ENCODE measurements at places on chromosomes 2 and 18.

GRCh38 chr18:199214-199613 lies 40.9 kb downstream of the USP14 start:
- DNase-seq = no peak
- H3K27ac ChIP-seq = no peak overlapping the region
- peaks cover 32% of the 10 kb centered on the region for H3K36me3 ChIP-seq
- no peaks in the 10 kb centered on the region for H3K27me3 ChIP-seq
- H3K4me3 ChIP-seq = no peak overlapping the region

GRCh38 chr2:38655441-38655840 lies 10.5 kb upstream of the GALM start:
- no peaks in the 10 kb centered on the region for H3K4me1 ChIP-seq
- no peak overlapping the region for H3K4me3 ChIP-seq
- no peaks in the 10 kb centered on the region for H3K36me3 ChIP-seq
- H3K27ac ChIP-seq = no peak overlapping the region
- DNase-seq = no peak

DNA sequence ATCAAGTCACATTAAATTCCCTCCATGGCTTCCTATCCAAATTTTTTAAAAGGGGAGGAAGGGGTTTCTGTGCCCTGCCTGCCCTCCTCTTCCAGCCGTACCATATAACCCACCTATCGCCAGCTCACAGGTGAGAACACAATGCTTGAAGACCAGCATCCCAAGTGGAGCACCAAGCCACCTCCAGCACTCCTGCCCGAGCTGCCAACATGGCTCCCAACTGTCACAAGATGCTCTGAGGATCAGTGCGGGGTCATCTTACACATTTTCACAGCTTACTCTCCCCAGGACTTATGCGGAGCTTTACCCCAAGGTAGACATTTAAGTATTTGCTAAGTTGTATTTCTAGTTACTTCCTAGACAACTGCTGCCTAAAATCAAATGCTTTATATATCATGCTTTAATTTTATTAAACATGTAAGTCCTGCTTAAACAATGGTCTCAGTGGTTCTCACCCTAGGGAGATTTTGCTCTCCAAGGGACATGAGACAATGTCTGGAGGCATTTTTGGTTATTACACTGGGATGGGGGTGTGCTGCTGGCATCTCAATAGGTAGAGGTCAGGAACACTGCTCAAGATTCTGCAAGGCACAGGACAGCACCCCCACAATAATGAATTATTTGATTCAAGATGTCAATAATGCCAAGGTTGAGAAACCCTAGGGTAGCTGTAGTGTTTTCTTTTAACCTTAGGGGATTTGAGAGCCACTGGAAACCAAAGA lies 45.8 kb downstream of the SF3B1 start:
- no peaks in the 10 kb centered on the region for H3K4me1 ChIP-seq
- H3K27ac ChIP-seq = no peak overlapping the region
- peaks cover 7% of the 10 kb centered on the region for H3K36me3 ChIP-seq
- no peak for DNase-seq
- H3K27me3 ChIP-seq = no peaks in the 10 kb centered on the region
- no peak overlapping the region for H3K4me3 ChIP-seq

DNA sequence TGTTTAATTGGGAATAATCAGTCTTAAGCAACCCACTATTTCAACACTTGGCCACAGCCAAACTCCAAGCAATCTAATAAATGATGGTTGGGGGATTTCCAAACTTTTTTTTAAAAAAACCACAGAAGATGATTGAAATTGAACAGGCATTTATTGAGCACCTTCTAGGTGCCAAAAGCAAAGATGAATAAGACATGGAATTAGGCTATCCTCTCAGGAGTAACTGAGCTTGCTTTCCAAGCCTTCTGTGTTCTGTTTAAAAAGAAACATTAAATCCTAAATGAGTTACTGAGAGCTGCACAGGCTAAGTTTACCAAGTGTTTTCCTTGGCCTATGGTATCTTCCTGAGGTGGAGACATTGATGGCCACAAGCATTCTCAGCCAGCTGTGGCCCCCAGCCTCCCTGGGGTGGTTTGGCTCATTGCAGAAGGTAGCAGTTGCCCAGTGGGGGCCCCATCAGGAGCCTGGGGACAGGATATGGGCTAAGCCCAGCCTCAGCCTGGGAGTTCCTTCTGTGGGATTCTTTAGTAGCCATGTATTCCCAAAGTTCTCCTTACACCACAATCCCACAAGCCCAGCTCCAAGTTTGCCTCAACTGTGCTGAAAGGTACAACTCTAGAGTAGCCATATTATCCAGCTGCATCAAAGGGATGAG lies 174.3 kb downstream of the C1D start:
- H3K27me3 ChIP-seq = no peaks in the 10 kb centered on the region
- no peaks in the 10 kb centered on the region for H3K36me3 ChIP-seq
- H3K4me1 ChIP-seq = no peaks in the 10 kb centered on the region
- no peak for DNase-seq

GRCh38 chr2:152790883-152791282 lies 72.5 kb downstream of the ARL6IP6 start:
- no peak for DNase-seq
- no peaks in the 10 kb centered on the region for H3K27me3 ChIP-seq
- H3K27ac ChIP-seq = no peak overlapping the region
- no peaks in the 10 kb centered on the region for H3K4me1 ChIP-seq
- H3K4me3 ChIP-seq = no peak overlapping the region

- no peak overlapping the region for H3K27ac ChIP-seq
- H3K4me1 ChIP-seq = no peaks in the 10 kb centered on the region
- H3K4me3 ChIP-seq = no peak overlapping the region
- no peak for DNase-seq
- no peaks in the 10 kb centered on the region for H3K36me3 ChIP-seq
Observed at GRCh38 chr2:126893606-126894005, 5.1 kb upstream of the TEX51 start.

GRCh38 chr2:229083606-229084340 lies 187.3 kb downstream of the PID1 start:
- no peaks in the 10 kb centered on the region for H3K4me1 ChIP-seq
- no peaks in the 10 kb centered on the region for H3K27me3 ChIP-seq
- H3K27ac ChIP-seq = no peak overlapping the region

DNA sequence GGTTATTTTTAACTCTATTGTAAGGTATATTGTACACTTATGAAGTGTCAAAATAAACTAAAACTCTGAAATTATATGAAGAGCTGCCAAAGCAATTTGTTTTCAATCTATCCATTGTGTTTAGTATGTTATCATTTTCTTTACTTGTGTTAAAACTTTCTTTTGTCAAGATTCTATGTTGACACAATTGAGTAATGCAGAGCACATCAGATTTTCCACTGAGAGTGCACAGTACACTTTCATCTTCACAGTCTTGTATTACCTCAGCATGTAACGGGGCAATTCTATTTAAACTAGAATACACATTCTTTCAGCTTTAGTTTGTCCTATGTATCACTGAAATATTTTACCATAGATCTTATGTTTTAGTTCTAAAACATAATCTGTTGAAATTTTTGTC lies 304.4 kb upstream of the ZC3H15 start:
- H3K27me3 ChIP-seq = no peaks in the 10 kb centered on the region
- no peaks in the 10 kb centered on the region for H3K4me1 ChIP-seq
- no peaks in the 10 kb centered on the region for H3K36me3 ChIP-seq
- no peak for DNase-seq
- no peak overlapping the region for H3K27ac ChIP-seq

GRCh38 chr2:66897691-66898150 lies 462.8 kb downstream of the MEIS1 start:
- no peak for DNase-seq
- H3K4me3 ChIP-seq = no peak overlapping the region
- H3K4me1 ChIP-seq = peaks cover 12% of the 10 kb centered on the region
- no peaks in the 10 kb centered on the region for H3K27me3 ChIP-seq
- no peaks in the 10 kb centered on the region for H3K36me3 ChIP-seq

- no peak overlapping the region for H3K4me3 ChIP-seq
- H3K36me3 ChIP-seq = no peaks in the 10 kb centered on the region
- H3K4me1 ChIP-seq = no peaks in the 10 kb centered on the region
- H3K27ac ChIP-seq = no peak overlapping the region
Observed at GRCh38 chr18:41922176-41922575, 32.9 kb upstream of the PIK3C3 start.

GRCh38 chr2:72734432-72734831 lies 91.4 kb downstream of the EXOC6B start:
- H3K27ac ChIP-seq = no peak overlapping the region
- no peaks in the 10 kb centered on the region for H3K36me3 ChIP-seq
- H3K27me3 ChIP-seq = no peaks in the 10 kb centered on the region
- no peak overlapping the region for H3K4me3 ChIP-seq
- H3K4me1 ChIP-seq = no peaks in the 10 kb centered on the region

DNA sequence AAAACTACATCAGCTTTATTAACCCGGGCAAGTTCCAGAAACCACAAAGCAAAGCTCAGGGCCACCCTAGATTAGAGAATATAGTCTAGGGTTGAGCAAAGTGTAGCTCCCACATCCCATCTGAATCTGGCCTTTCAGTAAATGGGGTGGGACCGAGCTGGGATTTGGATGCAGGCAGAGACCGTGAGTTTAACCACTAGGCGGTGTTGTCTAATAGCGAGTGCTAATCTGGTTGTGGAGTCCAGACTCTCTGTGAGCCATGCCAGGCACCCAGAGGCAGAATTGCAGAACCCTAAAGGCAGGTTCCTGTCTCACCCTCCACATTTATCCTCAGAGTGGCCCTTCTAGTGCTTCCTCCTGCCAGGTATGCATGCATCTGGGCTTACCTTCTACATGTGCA lies 435.9 kb downstream of the TSN start:
- H3K36me3 ChIP-seq = no peaks in the 10 kb centered on the region
- H3K4me3 ChIP-seq = no peak overlapping the region
- H3K27ac ChIP-seq = no peak overlapping the region
- no peak for DNase-seq

GRCh38 chr2:18957909-18958308 lies 368.5 kb upstream of the NT5C1B start:
- no peak overlapping the region for H3K27ac ChIP-seq
- H3K27me3 ChIP-seq = no peaks in the 10 kb centered on the region
- DNase-seq = no peak
- H3K4me3 ChIP-seq = no peak overlapping the region
- no peaks in the 10 kb centered on the region for H3K4me1 ChIP-seq

Measured in pancreas (tissue), 10 donors.